Stimulated activated naive CD4-positive, alpha-beta T cell (primary cell): ENCODE measurements at places on chromosomes 12 and 14.

DNA sequence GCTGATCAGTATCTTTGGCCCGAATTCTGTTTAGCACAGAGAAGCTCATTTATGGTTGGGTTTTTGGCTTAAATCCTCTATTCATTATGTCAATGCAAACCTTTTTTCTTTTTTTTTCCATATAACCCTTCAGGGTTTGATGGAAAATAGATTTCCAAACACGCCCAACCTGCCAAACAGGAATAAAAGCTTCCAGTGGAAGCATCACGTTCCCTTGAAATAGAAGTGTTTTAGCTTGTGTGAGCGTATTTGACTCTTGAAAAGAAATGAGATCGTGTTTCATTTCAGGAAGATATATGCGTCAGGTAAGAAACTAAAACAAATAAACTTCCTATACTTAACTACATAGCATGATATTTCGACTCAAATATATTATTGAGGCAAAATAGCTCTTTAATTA is at the start of gene PIK3C2G:
Gene PIK3C2G (plus strand): TSS at position 246 of the 400 bp plus-strand sequence. CDS start 20,564 bp downstream, outside the sequence.
- no peak for DNase-seq

DNA sequence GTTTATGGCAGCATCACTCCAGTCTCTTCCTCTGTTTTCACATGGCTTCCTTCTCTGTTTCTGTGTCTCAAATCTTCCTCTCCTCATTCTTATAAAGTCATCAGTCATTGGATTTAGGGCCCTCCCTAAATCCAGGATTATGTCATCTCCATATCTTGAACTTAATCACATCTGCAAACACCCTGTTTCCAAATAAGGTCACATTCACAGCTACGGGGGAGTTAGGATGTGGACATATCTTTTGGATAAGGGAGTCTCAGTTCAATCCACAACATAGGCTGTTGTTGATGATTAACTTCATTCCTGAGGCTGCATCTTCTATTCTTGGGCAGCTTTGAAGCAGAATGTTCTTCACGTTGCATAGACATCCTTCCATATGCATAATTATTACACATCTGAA is 40.3 kb upstream of the NTF3 start:
- no peak for DNase-seq

DNA sequence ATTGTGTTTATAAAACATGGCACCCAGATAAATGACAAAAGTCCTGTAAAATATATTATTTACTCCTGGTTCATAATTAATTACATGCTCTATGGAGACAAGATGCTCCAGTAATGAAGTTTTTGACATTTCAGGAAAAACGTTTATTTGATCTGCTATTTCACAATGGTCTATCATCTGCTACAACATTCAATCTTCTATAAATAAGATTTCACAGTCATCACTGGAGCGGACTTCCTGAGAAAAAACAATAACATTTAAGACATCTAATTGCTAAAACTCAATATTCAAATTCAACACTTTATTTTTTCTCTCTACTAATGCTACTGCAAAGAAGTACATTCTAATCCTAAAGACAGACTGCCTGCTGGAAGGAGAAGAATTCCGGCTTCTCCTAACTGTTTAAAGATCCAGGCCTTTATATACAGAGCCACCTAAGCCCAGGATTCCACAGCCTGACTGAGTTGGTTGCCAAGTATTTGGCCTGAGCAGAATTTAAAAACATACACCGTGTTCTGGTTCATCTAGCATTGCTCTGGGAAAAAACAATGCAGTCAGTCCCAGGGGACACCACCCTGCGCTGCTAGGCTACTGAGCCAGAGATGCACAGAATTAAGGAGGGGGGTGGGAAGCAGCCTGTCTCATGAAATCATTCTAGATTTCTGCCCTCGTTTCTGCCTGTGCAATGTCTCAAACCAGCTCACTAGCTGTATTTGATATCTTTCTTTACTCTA is 58.0 kb downstream of the TMTC1 start:
- DNase-seq: no peak

- DNase-seq: no peak
Observed at GRCh38 chr12:115864396-115864795, 413.1 kb downstream of the MED13L start.

DNA sequence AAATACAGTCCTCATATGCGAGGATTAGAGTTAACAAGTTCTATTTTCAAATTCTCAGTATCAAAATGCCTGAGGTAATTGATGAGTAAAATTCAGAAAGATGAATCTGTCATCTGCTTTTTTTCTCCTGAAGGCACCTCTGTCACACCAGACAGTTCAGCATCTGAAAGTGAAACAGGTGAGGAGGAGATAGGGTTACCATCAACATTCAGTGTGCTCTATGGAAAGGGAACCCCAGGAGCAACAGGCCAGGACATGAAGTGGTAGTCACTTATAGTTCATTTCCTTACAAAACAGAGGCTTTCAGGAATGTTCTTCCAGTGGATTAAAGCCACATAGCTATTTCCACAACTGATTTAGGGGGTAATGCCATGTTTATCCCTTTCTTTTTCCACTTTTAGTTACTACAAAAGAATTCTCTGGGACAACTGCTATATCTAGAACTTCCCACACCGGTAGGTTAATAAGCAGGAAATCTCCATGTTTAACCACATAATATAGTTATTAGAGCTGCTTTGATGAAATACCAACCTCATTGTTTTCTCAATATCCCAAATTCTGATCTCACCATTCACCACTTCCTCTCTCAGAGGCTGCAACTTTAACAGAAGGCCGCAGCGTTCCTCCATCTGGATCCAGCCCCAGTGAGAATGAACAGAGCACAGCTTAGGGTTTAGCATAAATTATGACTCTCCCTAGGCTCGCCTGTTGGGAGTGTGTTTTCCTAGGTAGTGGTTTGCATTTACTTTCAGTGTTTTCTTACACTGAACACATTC is 177.0 kb upstream of the CNTN1 start:
- no peak for DNase-seq

DNA sequence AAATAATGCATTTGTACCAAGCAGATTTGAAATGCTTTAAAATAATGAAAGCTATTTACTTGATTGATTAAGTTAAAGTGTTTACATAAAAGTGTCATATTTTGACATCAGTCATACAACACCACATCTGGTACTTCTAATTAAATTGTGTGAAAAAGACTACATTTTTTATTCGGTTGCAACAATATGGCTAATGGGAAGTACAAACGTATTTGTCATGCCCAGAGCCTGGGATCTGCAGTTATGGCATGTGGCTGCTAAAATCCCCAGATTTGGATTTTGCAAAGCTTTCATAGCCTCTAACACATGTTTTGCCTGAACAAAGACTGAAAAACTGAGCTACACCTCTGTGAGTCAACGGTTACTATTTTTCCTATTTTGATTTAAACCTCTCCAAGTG is 66.6 kb downstream of the LLPH start:
- DNase-seq: no peak

DNA sequence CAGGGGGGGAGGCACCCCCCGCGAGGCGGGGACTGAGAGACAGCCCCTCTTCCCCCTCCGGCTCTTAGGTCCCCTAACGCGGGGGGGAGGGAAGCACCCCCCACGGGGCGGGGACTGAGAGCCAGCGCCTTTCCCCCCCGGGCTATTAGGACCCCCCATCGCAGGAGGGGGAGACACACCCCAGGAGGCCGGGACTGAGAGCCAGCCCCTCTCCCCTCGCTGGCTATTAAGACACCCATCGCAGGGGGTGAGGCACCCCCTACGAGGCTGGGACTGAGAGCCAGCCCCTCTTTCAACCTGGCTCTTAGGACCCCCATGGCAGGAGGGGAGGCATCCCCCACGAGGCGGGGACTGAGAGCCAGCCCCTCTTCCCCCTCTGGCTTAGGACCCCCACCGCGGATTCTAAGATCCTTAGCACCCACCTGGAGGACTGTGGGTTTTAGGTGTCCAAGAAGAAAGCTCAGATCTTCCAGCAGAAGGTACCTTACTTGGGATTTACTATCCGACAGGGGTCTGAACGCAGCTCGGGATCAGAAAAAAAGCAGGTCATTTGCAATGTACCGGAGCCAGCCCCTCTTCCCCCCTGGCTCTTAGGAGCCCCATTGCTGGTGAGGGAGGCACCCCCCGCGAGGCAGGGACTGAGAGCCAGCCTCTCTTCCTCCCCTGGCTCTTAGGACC is 197.8 kb upstream of the PZP start:
- no peak for DNase-seq

DNA sequence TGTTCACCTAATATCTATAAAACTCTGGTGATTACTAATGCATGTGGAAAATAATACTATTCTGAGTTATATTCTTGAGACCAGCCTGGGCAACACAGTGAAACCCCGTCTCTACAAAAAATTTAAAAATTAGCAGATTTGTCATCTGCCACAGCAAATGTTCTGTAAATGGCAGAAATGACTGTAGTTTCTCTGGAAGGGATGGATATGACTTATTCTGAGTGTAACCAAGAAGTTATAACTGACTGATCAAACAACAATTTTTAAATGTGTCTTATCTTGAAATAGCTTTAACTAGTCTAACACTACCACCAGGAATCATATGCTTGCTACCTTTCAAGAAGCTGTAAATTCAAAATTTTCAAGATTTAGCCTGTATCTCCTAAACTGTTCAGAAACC is 88.7 kb downstream of the PLBD1 start:
- no peak for DNase-seq

- DNase-seq: no peak
Observed at GRCh38 chr12:20808521-20808920, 2.0 kb upstream of the SLCO1B3 start.

GRCh38 chr12:108595711-108596647 is 1.9 kb downstream of the TMEM119 start:
- no peak for DNase-seq

GRCh38 chr14:61064210-61064609 is 83.2 kb downstream of the SLC38A6 start:
- DNase-seq: no peak

GRCh38 chr14:100191584-100192249 is 32.3 kb upstream of the DEGS2 start:
- no peak for DNase-seq

DNA sequence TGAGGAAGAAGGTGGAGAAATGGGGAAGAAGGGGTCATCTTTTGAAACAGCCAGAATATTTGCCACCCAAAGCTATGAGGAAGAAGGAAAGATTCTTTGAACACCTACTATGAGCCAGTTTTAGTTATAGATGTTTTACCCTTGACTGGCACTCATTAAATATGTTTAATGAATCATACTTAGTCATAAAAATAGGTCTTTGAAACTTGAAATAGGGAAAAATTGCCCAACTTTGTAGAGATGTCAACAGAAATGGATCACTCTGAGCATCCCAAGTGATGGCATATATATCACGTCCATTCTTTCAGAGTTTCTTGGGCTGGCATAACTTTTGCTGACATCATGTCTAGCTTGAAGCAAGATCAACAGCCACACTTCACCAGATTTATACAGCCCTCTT is 263.5 kb downstream of the RPAP3 start:
- no peak for DNase-seq

- no peak for DNase-seq
Observed at GRCh38 chr14:22566845-22567244, 22.2 kb downstream of the DAD1 start.

- DNase-seq: no peak
Observed at GRCh38 chr14:104894331-104895206, 29.5 kb downstream of the CEP170B start.
